ENCODE measurements at places on chromosomes 5 and 9.

GRCh38 chr5:42718591-42718990 is 38.0 kb upstream of the CCDC152 start:
- no peak for DNase-seq

GRCh38 chr5:1205255-1206180 is 4.1 kb downstream of the SLC6A19 start:
- no peak for DNase-seq

DNA sequence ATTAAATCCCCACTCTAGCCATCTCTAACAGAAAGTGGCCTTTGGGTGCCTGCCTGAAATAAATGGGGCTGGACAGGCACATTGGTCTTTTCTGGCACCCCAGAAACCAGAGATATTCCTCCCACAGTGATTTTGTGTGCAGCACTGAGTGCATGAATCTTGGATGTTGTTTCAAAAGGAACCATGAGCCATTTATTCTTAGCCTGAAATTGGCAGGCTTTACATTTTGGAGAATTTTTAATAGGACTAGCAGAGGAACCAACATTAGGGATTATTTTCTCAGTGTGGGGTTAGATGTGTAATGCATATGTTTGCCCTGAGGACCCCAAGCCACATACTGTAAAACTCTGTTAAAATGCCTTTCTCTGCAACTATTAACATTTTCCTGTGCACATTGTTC is 451.3 kb downstream of the NFIB start:
- DNase-seq = peak; percentile 78

DNA sequence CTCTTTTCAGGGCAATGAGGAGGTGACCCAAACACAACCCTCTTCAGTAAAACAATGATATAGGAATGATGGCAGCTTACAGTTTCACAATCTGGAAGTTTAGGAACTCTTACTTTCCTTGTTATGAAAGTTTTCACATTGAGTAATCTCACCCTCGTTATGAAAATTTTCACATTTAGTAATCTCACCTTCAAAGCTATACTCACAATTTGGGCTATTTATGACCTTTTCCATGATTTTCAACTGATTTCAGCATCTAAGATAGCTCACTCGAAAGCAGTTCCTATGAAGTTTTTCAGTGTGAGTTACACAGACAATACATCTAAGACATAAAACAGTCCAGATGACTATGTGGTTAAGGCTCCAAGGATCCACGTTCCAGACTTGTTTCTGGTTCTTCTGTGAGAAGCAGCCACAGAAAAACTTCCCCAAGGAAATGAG is 57.1 kb downstream of the FOXD1 start:
- no peak for DNase-seq

DNA sequence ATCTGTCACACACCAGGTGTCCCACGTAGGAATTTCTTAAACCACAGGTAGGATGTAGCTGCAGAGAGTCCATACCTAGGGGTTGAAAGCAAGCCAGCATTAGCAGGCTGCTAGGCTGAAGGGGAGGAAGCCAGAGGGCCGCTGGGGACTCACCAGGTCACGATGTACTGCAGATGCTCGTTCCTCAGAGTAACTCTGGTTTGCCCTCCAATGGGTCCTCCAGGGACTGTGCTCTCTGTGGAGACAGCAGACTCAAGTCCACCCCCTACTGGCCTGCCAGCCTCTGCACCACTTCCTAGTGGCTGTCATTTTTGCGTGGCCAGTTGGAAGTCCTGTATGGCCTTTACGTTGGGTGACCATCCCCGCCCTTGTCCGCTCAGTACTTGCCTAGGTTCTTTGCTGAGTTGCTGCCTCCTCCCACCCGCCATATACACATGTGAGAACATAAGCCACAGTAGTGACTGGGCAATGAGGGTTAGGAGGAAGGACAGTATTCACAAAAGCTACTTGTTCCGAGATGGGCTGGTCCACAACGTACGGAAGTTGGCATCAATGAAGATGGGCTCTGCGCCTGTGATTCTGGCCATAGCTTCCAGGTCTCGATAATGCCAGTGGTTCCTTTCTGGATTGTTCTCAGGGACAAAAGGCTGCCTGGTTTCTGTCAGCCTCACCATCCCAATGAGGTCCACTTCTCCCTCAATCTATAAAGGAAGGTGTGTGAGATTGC is 4.1 kb downstream of the RPL7A start:
- DNase-seq = no peak

DNA sequence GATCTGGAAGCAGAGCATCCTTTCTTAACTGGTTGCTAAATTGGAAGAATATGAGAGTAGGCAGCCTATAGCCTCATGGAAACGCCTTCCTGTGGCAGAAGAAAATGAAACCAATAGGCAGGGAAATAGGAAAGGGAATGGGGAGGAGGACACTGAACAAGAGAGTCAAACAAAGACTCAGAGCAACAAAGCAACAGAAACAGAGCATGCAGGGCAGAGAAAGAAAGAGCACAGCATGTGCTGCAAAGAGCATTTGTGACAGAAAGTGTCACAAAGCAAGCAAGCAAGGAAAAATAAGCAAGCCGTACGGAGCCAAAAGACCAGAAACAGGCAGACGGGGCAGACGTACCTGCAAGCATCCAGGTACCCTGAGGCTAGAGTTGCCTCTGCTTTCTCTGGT is 123.1 kb downstream of the RAPGEF6 start:
- DNase-seq = no peak

Measured in NCI-H446 treated with DMSO at 0.1 percent for 48 hours (cell line).